Trophoblast cell (in vitro differentiated cells and primary cell): ENCODE measurements at places on chromosomes 1 and 21.

DNA sequence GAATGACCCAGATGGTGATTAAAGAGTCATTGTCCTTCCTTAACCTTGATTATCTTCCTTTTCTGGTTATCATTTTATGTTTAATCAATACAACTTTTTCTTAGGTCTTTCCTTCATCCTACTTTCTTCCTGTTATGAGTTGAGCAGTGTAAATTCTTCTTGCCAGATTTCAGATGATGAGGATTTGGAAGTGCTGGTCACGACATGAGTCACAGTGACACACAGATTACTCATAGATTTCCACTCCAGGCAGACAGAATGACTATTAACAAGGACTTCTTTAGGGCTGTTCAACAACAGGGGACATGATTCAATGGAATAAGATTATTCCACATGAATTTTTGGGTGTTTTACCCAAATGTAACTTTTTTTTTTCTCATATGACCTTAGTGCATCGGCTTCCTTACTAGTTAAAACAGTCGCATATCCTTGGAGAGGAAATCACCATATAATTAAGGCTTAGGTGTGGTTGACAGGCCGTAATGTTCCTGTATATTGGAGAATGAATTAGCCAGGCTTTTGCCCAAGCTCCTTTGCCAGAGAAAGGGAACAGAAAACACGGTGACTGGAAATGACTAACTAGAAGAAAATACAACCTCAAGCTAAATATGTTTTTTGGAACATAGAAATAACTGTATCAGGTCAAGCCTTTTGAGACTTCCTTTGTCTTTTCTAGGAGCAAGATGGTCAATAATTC lies 44.2 kb downstream of the PRRX1 start:
- DNase-seq = no peak

GRCh38 chr1:112808861-112809684 lies 93.9 kb upstream of the PPM1J start:
- DNase-seq = peak; percentile 84

DNA sequence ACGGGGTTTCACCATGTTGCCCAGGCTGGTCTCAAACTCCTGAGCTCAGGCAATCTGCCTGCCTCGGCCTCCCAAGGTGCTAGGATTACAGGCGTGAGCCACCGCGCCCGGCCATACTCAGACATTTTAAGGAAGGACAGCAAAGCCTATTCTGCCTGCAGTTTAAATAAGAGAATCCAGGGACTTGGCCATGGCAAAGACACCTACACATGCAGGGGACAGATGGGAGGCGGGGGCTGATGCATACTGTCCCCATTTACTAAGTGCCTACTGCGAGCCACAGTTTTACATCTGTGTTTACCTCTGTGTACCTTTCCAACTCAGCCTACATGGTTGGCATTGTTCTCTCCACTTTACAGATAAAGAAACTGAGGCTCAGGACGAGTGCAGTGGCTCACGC lies 25.4 kb downstream of the LDLRAD2 start:
- no peak for DNase-seq

GRCh38 chr1:24874611-24875234 lies 55.4 kb downstream of the RUNX3 start:
- DNase-seq = no peak

- peak; percentile 33 for DNase-seq
These were observed 108.3 kb upstream of the USH2A start for GRCh38 chr1:216531263-216532239.

- DNase-seq = no peak
These were observed 40.7 kb upstream of the GPR37L1 start for GRCh38 chr1:202081992-202082391.

DNA sequence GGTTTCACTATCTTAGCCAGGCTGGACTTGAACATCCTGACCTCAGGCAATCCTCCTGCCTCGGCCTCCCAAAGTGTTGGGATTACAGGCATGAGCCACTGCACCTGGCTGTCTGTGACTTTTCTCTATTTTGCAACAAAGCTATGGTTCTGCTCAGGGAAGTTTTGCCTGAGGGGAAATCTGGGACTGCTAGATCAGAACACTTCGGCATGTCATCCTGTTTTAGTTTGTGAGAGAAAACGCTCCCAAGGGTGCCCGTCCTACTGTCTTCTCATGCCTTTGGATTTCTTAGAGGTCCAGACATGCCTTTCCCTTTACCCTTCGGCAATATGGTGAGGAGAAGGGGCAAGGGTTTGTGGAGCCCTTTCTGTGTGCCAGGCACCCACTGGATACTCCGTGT lies 5.6 kb upstream of the CORT start:
- DNase-seq = peak; percentile 99

- DNase-seq = peak; percentile 67
These were observed 55.2 kb upstream of the TARBP1 start for GRCh38 chr1:234533975-234534876.

- DNase-seq = no peak
These were observed 973.7 kb downstream of the LTN1 start for GRCh38 chr21:28018741-28019669.

- DNase-seq = peak; percentile 59
These were observed 47.8 kb downstream of the CHRM3 start for GRCh38 chr1:239434181-239434580.

DNA sequence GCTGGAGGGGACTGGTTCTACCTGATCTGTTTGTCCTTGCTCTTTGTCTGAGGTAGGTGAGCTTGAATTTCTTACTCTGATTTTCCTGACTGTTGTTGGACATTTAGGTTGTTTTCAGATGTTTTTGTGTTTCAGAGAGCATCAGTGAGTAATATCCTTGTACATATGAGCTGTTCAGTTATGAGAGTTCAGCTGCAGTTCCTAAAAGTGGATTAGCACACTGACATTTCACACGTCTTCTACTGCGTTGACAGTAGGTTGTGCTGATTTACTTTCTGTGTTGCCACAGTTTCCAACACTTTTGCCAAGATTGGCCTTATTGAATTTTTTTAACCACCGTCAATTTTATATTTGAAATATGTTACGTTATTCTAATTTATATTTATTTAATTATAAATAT lies 27.7 kb downstream of the CXADR start:
- DNase-seq = no peak

- DNase-seq = no peak
These were observed 15.6 kb upstream of the ETV3 start for GRCh38 chr1:157153746-157154145.

- DNase-seq = no peak
These were observed 64.0 kb downstream of the CD46 start for GRCh38 chr1:207815913-207816291.

GRCh38 chr21:31347435-31348032 lies 3.5 kb upstream of the TIAM1 start:
- no peak for DNase-seq

- DNase-seq = peak; percentile 25
These were observed 141.7 kb upstream of the EDN2 start for GRCh38 chr1:41626146-41626545.

- no peak for DNase-seq
These were observed 401.8 kb downstream of the SRGAP2C start for GRCh38 chr1:121586369-121587229.

- no peak for DNase-seq
These were observed 1.2 kb downstream of the ABCB10 start for GRCh38 chr1:229557200-229557850.
